Erythroblast (primary cell): ENCODE measurements at places on chromosomes 4 and X.

DNA sequence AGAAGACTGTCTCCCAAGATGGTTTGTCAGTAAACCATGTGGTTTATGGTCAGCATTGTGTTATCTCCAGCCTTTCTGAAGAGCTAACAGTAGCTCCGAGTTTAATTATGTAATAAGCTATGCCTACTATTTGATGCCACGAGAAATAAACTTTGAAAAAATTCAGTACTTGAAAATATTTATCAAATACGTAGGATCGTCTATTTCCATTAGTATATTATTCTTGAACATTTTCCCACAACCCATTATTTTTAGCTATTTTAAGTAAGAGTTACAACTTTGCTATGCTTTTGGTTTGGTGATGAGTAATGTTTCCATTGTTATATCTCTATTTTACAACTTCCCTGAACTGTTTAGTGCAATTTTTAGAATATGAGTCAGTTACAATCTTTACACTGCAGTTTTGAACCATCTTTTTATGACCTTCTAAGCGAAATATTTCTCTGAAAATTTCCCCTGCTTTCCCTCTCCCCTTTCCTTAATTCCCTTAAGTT, 44.5 kb upstream of the TRIM2 start:
- no peak for DNase-seq

DNA sequence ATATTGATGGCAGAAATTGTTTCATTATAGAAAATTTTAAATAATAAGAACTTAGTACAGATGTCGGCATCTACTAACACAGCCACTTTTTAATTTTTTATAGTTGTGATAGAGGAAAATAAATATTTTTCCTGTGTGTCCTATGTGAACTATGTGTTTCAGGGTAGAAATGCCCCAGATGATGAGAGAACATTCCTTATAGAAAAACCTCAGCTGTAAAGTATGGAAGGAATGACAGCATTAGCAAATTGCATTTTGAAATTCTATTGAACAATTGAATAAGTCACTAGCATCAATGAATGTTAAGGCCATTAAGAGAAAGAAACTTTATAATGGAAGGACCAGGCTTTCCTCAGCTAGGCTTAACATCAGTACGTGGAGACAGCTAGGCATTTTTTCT, 149.2 kb downstream of the CFAP299 start:
- DNase-seq: no peak

DNA sequence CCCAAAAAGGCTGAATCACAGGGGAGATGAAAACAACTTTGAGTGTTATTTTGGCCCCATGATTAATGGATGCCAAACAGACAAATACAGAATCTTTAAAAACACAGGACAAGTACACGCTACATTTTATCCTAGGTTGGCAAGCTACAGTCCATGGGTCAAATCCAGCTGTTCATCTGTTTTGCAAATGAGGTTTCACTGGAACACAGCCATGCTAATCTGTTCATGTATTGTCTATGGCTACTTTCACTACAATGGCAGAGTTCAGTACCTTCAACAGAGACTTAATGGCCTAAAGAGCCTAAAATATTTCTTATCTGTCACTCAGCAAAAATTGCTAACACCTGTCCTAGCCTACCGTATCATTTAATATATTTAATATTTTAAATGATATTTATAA, 1548.5 kb upstream of the IGFBP7 start:
- DNase-seq: no peak

- peak; percentile 4 for DNase-seq
Measured at GRCh38 chrX:10833299-10834169, 213.1 kb upstream of the MID1 start.

DNA sequence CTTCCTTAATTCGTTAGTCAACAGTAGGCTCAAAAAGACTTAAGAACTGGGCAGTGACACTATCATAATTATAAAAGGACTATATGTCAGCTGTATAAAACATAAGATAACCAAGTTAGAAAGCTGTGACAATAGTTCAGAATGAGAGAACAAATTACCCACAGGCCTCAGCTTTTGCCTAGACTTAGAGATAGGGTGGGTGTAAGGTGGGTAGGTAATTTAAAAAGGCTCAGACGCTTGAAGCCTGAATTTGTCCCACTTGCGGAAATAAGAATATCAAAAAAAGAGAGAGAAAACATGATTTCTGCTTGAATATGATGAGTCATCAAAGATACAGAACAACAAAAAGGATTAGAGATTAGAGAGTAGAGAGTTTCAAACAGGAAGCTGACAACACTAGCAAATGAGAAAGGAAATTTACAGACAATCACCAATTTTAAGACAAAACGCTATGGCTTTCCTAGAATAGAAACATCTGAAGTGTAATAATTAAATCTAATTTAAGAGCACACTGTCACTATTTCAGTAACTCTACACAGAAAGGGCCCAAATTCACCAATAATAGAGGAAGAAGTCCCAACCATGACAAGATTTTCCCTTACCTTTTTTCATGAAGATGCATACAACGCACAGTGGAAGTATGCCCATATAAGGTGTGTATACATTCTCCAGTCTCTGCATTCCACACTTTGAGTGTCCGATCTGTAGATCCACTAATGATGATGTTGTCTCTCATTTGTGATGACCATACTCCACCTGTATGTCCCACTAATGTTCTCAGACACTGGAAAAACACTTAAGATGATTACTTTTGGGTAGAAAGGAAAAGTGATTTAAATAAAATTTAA, 208.1 kb downstream of the FBXW7 start:
- DNase-seq: no peak

- no peak for DNase-seq
Measured at GRCh38 chrX:134671294-134671693, 13.0 kb upstream of the PLAC1 start.

DNA sequence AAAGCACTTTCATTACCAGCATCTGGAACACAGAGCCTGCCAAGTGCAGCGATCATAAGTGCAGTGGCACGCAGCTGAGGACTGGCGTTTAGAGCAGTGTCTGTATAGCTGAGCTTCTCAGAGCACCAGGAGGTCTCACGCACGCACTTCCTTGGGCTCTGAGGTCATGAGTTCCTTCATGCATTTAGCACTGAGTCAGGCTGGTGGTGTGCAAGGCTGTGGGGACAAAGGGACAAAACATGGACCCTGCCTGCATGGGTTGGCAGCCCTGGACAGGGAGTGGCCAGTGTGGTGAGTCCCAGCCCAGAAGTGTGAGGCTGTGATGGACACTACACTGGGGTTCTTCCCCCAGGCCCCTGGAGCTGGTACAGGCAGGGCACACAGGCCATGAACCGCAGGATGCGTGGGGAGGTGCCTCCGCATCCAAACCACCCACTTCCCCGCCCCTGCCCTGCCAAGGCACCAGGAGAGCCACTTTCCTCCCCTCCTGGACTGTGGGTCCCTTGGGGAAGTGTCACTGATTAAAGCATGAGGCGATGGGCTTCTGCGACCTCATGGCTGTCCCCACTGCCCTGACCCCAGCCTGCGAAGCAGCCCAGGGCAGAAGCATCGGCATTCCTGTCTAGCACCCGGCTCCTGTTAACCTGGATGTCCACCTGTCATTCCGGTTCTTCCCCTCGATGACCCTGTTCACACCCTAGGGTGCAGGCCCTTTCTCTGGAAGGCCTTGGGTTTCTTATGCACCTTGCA, 37.2 kb upstream of the GPR78 start:
- no peak for DNase-seq

DNA sequence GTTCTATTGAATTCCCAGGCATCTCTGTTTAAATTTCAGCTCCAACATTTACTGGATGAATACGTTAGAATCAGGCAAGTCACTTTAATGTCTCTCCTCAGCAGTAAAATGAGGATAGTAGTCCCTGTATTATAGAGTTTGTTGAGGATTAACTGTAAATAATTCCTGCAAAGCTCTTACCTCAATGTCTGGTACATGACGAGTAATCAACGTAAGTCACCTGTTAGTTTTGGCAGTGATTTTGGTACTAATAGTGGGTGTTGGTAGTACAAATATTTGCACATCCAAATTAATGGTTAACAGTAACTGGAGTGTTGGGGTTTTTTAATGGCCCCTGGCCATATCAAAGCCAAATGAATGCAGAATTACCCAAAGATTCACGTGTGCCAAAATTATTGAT, 189.8 kb upstream of the GALNT7 start:
- DNase-seq: no peak

DNA sequence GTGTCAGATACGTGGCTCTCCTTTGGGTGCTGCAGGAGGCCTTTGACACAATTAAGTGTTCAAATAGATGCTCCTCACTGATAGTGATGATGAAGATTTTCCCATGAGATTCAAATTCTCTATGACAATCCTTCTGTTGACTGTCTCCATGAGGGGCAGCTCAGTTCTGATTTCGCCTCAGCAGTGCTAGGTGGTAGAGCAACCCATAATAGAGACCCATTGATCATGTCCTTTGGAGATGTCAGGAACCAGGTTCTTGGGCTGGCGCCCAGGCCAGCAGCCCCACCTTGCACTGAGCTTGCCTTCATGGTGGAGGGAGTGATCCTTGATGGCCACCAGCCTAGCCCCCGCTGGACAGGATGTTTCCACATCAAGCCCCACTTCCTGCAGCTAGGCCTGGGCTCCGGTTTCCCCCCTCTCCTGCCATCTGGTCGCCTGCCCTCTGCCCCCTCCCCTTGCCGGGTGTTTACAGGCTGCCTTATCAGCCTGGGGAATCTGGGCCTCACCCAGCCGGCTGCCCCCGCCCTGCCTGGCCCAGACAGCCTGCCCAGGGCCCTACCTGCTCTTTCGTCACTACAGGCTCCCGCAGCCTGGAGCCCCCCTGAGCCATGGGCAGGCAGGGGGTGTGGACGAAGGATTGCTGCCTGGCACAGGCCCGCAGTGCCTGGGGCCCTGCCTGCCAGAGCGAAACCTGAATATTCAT, 12.6 kb downstream of the ELF4 start:
- peak; percentile 74 for DNase-seq

DNA sequence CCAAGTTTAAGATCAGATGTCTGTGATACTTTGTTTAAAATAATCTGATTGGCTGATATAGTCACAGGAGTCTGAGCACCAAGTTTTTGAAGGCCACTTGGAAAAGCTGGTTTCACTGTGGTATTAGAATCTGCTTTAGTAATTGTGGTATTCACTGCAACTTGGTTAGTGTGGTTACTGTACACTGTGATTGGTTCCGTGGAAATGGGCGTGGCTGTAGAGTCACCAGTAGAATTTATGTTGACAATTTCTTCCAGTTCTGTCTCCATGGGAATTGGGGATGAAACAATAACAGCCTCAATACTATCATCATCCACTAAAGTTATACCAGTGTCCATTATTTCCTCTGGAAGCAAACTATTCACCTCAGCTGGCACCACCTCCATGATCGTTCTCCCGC, 26.2 kb downstream of the LIN54 start:
- peak; percentile 36 for DNase-seq

DNA sequence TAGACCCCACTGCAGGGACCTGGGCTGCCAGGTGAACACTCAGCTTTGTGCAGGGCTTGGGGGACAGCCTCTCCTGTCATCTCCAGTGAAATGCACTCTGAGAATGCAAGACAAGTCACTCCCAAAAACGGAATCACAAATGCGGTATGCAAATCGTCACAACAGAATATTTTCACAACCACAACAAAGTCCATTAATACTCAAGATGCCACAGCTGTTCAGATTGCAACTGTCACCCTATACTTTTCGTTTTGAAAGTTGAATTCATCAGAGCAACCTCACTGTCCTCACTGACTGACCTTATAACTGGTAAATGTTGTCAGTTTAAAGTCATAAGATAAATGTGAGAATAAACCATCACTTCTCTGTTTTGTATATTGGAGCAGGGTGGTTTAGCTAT, 16.6 kb downstream of the JAKMIP1 start:
- DNase-seq: no peak

- no peak for DNase-seq
Measured at GRCh38 chr4:189613207-189613606, 327.5 kb upstream of the FRG1 start.

DNA sequence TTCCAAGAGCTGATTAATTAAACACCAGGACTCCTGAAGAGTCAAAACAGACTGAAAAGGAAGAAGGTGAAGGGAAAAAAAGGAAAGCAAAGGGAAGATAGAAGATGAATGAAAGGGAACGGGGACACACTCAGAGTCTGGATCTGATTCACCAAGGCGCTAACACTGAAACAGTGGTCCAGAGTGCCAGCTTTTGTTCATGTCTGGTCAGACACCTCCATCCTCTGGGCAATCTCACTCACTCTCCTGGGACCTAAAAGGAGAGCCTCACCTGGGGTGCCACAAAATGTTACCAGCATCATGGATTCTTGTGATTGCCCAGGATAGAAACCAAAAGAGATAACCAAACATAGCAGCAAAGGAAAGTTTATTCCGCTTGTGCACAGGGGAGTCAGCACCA, 120.3 kb upstream of the AFF2 start:
- no peak for DNase-seq

- DNase-seq: peak; percentile 34
Measured at GRCh38 chr4:172997856-172998255, 170.8 kb upstream of the GALNT7 start.

- DNase-seq: peak; percentile 23
Measured at GRCh38 chr4:152735396-152735859, 44.1 kb downstream of the TIGD4 start.

GRCh38 chr4:143728166-143728565, 27.7 kb upstream of the FREM3 start:
- no peak for DNase-seq

DNA sequence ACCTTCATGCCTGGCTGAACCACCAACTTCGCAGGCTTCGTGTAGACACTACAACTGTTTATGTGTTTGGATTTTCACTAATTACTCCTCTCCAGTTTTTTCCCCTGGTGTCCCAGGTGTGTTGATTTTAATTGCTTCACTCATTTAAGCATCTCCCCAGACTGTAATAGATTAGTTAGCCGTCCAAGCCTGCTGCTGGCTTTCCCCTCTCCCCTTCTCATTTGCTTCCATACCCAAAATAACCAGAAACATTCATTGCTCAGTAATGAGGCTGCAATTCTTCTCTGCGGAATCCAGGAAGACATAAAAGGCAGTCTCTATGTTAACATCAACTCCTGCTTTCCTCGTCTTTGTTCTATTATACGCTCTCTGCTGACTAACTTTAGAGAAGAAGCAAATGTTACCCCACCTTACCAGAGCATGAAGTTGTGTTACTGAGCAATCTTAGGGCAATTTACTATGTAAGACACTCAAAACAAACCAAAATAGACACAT, 37.9 kb upstream of the SCRG1 start:
- no peak for DNase-seq

DNA sequence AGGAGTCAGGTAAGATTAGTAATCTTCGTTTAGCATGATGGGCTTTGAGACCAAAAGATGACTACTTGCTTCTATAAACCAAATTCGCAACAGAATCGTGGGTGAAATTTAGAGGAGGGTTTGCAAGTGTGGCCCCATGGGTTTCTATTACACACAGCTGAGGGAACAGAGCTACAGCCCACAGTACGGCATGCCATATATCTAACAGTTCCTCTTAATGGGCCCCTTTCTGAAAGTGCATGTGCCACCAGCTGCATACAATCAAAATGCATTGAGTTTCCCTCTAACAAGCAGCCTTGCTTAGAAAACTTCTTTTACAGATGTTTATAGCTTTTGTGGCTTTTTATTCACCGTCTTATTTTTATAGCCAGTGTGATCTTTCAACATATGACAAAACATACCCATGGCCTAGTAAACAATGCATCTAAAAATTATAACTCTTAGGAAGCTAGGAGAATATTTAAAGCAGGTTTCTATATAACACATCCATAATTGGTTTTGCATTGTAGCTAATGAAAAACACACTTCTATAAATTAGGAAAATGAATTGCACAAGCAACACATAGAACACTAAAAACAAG, 202.1 kb downstream of the PRDM5 start:
- DNase-seq: no peak

GRCh38 chr4:185734214-185734613, 77.8 kb downstream of the SORBS2 start:
- no peak for DNase-seq

- DNase-seq: no peak
Measured at GRCh38 chrX:153832728-153833127, 2.4 kb upstream of the PDZD4 start.

GRCh38 chr4:176380352-176381157, 60.8 kb downstream of the SPCS3 start:
- DNase-seq: no peak
